ENCODE measurements at places on chromosomes 16 and 17. TPM values are rescaled to one million over a fixed set of nuclear protein-coding genes. Genes with fewer than 3 reads are reported as not detected.

MYH3 gene
- 14,798 TPM for polyA plus RNA-seq

SLC9A5 gene
- 0.99 TPM for polyA plus RNA-seq

IGFALS gene
- 0.22 TPM for polyA plus RNA-seq

MYO15B gene
- 79.9 TPM for polyA plus RNA-seq

HS3ST3B1 gene
- polyA plus RNA-seq = 2.7 TPM

KRT12 gene
- polyA plus RNA-seq = 0.57 TPM

SPAG7 gene
- polyA plus RNA-seq = 84.2 TPM

ITGB3 gene
- polyA plus RNA-seq = 14.1 TPM

ABCA6 gene
- polyA plus RNA-seq = 19.2 TPM

RHBDL1 gene
- 1.1 TPM for polyA plus RNA-seq

SMIM36 gene
- not detected for polyA plus RNA-seq

ARHGAP44 gene
- 10.7 TPM for polyA plus RNA-seq

SLC16A13 gene
- 1.6 TPM for polyA plus RNA-seq

CACNG3 gene
- polyA plus RNA-seq = not detected

GINS2 gene
- 16.5 TPM for polyA plus RNA-seq

TNP2 gene
- not detected for polyA plus RNA-seq

TMEM235 gene
- polyA plus RNA-seq = 0.14 TPM

CBX2 gene
- 7.6 TPM for polyA plus RNA-seq

RPGRIP1L gene
- polyA plus RNA-seq = 11.7 TPM

PLXDC1 gene
- 12.2 TPM for polyA plus RNA-seq

SHBG gene
- polyA plus RNA-seq = not detected

KCNG4 gene
- 0.04 TPM for polyA plus RNA-seq

MILR1 gene
- polyA plus RNA-seq = not detected

LITAFD gene
- 0.23 TPM for polyA plus RNA-seq

WFIKKN1 gene
- 0.72 TPM for polyA plus RNA-seq

TMIGD1 gene
- not detected for polyA plus RNA-seq

SLFN5 gene
- polyA plus RNA-seq = not detected

KCNJ18 gene
- not detected for polyA plus RNA-seq

STX1B gene
- 1.9 TPM for polyA plus RNA-seq

ADAP2 gene
- 6.5 TPM for polyA plus RNA-seq

YPEL2 gene
- polyA plus RNA-seq = 19.8 TPM

HERPUD1 gene
- 104 TPM for polyA plus RNA-seq

UNC45B gene
- polyA plus RNA-seq = 226 TPM

CLEC19A gene
- polyA plus RNA-seq = not detected
